ENCODE measurements at places on chromosomes 5 and 9.

DNA sequence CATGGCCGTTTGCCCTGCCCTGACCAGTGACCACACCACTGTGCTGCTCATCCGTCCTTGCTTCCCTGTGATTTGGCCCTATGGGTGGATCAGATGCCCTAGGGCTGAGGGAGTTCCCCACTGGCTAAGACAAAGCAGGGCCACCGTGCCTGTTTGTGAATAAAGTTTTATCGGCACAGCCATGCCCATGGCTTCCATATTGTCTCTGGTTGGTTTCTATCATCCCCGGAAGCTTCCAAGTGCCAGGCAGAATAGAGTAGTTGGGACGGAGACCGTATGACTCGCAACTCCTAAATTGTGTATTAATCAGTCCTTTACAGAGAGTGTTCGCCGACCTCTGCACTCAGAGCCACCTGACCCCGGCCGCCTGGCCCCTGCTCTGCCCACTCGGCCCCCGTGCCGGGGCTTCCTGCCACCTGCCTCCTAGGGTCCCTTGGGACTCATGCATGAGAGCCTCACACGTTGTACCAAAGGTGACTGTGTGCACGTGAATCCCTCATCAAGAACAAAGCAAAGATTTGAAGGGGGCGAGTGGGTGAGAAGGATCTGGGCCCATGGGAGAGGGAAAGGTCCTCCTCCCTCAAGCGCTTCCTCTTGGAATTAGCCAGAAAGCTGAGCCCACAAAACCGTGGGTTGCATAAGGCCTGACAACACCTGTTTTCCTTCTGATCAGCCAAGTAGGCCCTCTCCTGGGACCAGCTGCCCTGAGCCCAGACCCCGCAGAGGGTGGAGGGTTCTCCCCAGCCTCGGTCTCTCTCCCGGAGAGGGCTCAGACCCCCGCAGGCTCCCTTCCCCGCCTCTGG is 11.7 kb upstream of the FCN2 start:
- DNase-seq: no peak

DNA sequence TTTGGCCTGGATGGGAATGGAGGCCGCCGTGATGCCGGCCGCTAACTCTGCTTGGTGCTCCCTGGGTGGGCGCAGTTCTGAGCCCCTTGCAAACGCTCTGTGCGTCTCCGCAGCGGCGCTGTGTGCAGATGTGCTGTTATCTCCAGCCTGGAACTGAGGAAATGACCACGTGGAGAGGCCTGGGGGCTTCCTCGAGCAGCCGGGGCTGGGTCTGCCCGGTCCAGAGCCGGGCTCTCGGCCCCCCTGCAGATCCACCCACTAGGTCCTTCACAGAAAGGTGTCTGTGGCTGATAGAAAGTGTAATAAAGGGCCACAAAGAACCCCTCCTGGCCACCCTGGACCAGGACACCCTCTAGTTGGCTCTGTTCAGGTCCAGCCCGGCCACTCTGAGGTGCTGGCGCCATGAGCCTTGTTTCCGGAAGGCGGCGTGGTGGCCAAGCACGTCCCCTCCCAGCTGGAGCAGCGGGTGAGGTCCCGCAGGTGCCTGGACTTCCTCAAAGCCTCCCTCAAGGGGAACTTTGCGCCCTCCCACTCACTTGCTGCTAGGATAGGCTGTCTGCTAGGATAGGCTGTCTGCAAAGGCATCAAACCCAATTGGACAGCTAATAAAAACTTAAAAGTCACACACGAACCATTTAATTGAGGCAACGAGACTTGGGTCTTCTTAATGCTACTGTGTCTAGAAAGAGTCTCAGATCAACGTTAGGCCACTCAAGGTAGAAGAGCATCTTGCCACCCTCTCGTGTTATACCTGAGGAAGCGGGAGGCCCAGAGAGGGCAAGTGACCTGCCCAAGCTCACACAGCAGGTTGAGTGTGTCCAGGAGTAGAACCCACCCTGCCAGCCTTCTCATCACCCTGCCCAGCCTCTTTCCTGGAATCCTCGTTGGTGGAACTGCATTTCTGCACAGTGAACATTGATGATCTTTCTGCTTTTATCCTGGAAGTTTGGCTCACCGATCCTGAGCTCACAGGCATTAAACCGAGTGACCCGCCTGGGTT is 109.3 kb upstream of the FCN2 start:
- DNase-seq: no peak

DNA sequence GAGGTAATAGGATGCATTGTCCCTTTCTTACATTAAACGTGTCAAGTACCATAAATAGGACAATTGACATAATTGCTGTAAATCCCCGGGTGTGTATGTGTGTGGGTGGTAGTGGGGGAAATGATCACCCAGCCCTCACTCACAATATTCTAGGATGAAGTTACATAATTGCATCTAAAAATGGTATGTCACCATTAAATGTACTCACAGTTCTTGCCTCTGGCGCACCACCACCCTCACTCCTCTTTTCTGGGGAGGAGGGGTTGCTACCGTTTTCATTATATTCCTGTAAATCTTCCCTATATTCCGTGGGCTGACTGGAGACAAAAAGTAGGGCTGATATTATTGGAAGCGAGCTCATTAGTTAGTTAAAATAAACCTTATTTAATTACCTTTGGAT is 563.8 kb downstream of the TLR4 start:
- no peak for DNase-seq

GRCh38 chr9:69047371-69047770 is 11.8 kb downstream of the FXN start:
- no peak for DNase-seq

GRCh38 chr5:100600298-100600994 is 65.3 kb downstream of the FAM174A start:
- DNase-seq: no peak

- DNase-seq: no peak
Measured at GRCh38 chr5:65986796-65987195, 60.4 kb downstream of the ERBIN start.

- DNase-seq: no peak
Measured at GRCh38 chr5:78899922-78900362, 85.2 kb downstream of the ARSB start.

- DNase-seq: no peak
Measured at GRCh38 chr5:139064613-139065012, 133.6 kb downstream of the SIL1 start.

DNA sequence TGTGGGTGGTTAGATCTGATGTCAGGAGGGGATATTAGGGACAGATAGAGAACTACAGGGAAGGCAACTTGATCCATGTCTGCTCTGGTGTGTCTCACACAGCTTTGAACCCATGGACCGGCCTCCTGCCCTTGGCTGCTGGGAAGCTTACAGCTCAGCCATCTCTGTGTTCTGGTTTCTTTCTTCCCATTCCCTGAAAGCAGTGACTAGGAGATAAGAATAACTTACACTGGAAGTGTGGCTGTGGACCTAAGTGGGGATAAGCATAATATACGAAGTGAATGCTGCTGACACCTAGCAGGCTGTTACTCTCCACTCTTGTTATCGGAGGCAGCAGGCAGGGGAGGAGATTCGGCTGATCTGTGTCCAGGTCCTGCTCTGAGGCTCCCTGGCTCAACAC is 282.3 kb upstream of the TUT7 start:
- no peak for DNase-seq

- DNase-seq: no peak
Measured at GRCh38 chr5:43294226-43294625, 19.0 kb downstream of the HMGCS1 start.

GRCh38 chr5:31343946-31344345 is 150.5 kb downstream of the CDH6 start:
- DNase-seq: no peak

- no peak for DNase-seq
Measured at GRCh38 chr5:69468631-69469030, 24.0 kb upstream of the OCLN start.

DNA sequence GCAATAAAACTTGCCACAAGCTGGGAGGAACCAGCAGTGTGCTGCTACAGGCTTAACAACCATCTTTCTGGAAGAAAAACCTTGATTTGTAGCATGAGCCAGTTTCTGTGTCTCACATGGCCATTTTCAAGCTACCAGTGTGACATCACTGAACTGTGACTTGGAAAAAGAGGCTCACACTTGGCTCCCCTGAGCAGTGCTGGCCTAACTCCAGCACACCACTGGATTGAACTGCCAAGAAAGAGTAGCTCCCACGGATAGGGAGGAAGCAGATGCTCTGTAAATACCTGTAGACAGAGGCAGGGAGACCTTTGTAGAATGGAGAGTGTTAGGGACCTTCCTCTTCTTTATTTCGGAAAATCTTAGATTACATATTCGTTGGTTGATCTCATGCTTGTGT is 197.9 kb downstream of the SH3GL2 start:
- DNase-seq: no peak

GRCh38 chr9:89522261-89522958 is 24.5 kb upstream of the SEMA4D start:
- no peak for DNase-seq

DNA sequence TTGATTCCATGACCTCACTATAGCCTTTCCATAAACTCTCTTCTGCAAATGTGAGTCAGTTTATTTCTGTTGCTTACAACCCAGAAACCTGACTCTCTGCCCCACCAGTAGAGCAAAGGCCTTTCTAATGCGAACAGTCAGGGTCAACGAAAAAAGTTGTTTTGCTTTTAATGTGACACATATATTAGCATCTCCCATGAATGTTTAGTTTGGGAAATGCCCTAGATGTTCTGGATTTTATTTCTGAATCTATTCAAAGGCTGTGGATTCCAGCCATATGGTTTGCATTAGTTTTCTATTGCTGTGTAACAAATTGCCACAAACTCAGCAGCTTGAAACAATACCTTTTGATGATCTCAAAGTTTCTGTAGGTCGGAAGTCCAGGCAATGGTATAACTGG is 193.5 kb downstream of the GNA14 start:
- no peak for DNase-seq
